ENCODE measurements at places on chromosomes 11 and 22. TPM values are rescaled to one million over a fixed set of nuclear protein-coding genes. Genes with fewer than 3 reads are reported as not detected.

OR5AL1 gene
- not detected for total RNA-seq

APOL2 gene
- 85.0 TPM for total RNA-seq

MUC6 gene
- not detected for total RNA-seq

C11orf87 gene
- 0.05 TPM for total RNA-seq

TBX1 gene
- 4.2 TPM for total RNA-seq

KDM4E gene
- not detected for total RNA-seq

CARD16 gene
- total RNA-seq: 0.25 TPM

SUSD2 gene
- 76.7 TPM for total RNA-seq

OPCML gene
- not detected for total RNA-seq

ARHGAP8 gene
- 1.1 TPM for total RNA-seq

ARHGEF17 gene
- 10.7 TPM for total RNA-seq

OR5M10 gene
- total RNA-seq: not detected

RIC3 gene
- total RNA-seq: 2.8 TPM

RGL4 gene
- not detected for total RNA-seq

C1QTNF4 gene
- total RNA-seq: 0.21 TPM

KCNE3 gene
- total RNA-seq: not detected

SLC5A4 gene
- total RNA-seq: not detected

FADS1 gene
- 247 TPM for total RNA-seq

BATF2 gene
- total RNA-seq: 0.61 TPM

TMPRSS5 gene
- total RNA-seq: 0.08 TPM

MAFF gene
- total RNA-seq: 27.5 TPM

PLAAT2 gene
- 0.95 TPM for total RNA-seq

SERGEF gene
- 16.8 TPM for total RNA-seq

UPB1 gene
- not detected for total RNA-seq

GSTT2 gene
- total RNA-seq: 0.15 TPM

OR5D18 gene
- total RNA-seq: not detected

TBCEL gene
- 6.1 TPM for total RNA-seq

FGF19 gene
- 0.12 TPM for total RNA-seq

DLG2 gene
- 0.20 TPM for total RNA-seq

KCNQ1 gene
- total RNA-seq: 0.76 TPM

KRTAP5-7 gene
- total RNA-seq: not detected

CNGA4 gene
- 0.06 TPM for total RNA-seq

SPDYC gene
- total RNA-seq: not detected

TEX12 gene
- not detected for total RNA-seq

ETS1 gene
- total RNA-seq: 29.2 TPM

RDX gene
- 151 TPM for total RNA-seq

TRPM5 gene
- not detected for total RNA-seq

POU2AF3 gene
- 1.4 TPM for total RNA-seq

PTPRCAP gene
- total RNA-seq: 0.29 TPM

CARD18 gene
- not detected for total RNA-seq

RASGRP2 gene
- total RNA-seq: 1.7 TPM

RAG2 gene
- total RNA-seq: not detected

DDX17 gene
- 85.8 TPM for total RNA-seq

TEX54 gene
- total RNA-seq: not detected

MUC5AC gene
- 1.8 TPM for total RNA-seq

CSRP3 gene
- total RNA-seq: not detected

OR52N1 gene
- not detected for total RNA-seq

DMC1 gene
- 2.8 TPM for total RNA-seq

ACRV1 gene
- total RNA-seq: not detected

CLP1 gene
- 28.1 TPM for total RNA-seq

GAL gene
- total RNA-seq: 19.5 TPM

CACNA1I gene
- total RNA-seq: 0.07 TPM

C1QTNF5 gene
- not detected for total RNA-seq

POGLUT3 gene
- total RNA-seq: 9.8 TPM

ST13 gene
- total RNA-seq: 187 TPM

MAPK8IP1 gene
- 6.0 TPM for total RNA-seq

All from A549 treated with Hydrocortisone at 1 μM for 4 hours (cell line).